ENCODE measurements at places on chromosomes 2 and 18. TPM values are rescaled to one million over a fixed set of nuclear protein-coding genes. Genes with fewer than 3 reads are reported as not detected.

The SERPINB12 gene
- total RNA-seq: not detected

The UGT1A10 gene
- not detected for total RNA-seq

The DNER gene
- not detected for total RNA-seq

The SERPINE2 gene
- total RNA-seq: 4.1 TPM

The UGT1A6 gene
- total RNA-seq: not detected

The VWC2L gene
- not detected for total RNA-seq

The STK11IP gene
- total RNA-seq: 51.2 TPM

The LOXL3 gene
- 0.47 TPM for total RNA-seq

The ANKRD44 gene
- 320 TPM for total RNA-seq

The SERPINB10 gene
- total RNA-seq: not detected

The TUBA4B gene
- not detected for total RNA-seq

The COQ10B gene
- total RNA-seq: 46.3 TPM

GRCh38 chr2:94993176-94994062 lies 32.1 kb upstream of the MAL start:
- H3K36me3 ChIP-seq: no peaks in the 10 kb centered on the region
- H3K27me3 ChIP-seq: no peaks in the 10 kb centered on the region
- no peak overlapping the region for H3K27ac ChIP-seq
- H3K4me3 ChIP-seq: no peak overlapping the region

- peaks cover 19% of the 10 kb centered on the region for H3K27me3 ChIP-seq
- no peak for DNase-seq
- no peaks in the 10 kb centered on the region for H3K36me3 ChIP-seq
- H3K27ac ChIP-seq: no peak overlapping the region
These were observed 123.7 kb downstream of the COL6A3 start for GRCh38 chr2:237290261-237290660.

DNA sequence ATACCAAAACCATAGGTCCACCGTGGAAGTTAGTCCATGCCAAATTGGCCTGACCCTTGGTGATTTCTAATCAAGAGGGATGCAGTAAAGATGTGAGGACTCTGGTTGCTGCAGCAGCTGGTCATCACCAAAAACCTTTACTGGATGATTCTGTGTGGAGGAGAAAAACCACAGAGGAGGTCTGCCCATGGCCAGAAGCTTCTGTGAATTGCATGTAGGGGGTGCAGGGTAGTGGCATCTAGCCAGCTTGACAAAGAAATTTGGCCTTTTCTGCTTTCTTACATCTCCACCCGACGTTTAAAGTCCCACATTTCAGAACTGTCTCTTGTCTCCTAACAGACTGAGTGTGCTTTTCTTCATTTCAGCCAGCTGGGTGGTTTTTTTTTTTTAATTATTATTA lies 180.0 kb downstream of the TPGS2 start:
- no peak for DNase-seq
- H3K4me3 ChIP-seq: no peak overlapping the region
- H3K27me3 ChIP-seq: peaks cover 6% of the 10 kb centered on the region
- H3K4me1 ChIP-seq: no peaks in the 10 kb centered on the region

GRCh38 chr18:46374850-46375249 lies 270.7 kb downstream of the HAUS1 start:
- H3K36me3 ChIP-seq: no peaks in the 10 kb centered on the region
- no peak overlapping the region for H3K4me3 ChIP-seq
- no peak for DNase-seq
- H3K27me3 ChIP-seq: no peaks in the 10 kb centered on the region
- H3K27ac ChIP-seq: no peak overlapping the region
- H3K4me1 ChIP-seq: no peaks in the 10 kb centered on the region

DNA sequence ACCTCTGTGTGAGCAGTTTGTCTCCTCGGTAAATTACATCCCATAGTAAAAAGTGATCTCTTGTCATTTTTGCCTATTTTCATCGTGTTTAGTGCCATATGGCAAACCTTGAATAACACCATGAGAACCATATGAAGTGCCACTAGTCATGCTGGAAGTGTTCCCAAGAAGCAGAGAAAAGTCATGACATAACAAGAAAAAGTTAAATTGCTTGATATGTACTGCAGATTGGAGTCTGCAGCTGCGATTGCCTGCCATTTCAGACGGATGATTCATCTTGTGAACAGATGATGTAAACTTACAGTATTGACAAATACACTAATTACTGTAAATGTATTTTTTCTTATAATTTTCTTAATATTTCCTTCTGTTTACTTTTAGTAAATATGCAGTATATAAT lies 846.7 kb downstream of the BCL11A start:
- H3K4me3 ChIP-seq: no peak overlapping the region
- no peaks in the 10 kb centered on the region for H3K27me3 ChIP-seq
- DNase-seq: no peak
- H3K36me3 ChIP-seq: no peaks in the 10 kb centered on the region

DNA sequence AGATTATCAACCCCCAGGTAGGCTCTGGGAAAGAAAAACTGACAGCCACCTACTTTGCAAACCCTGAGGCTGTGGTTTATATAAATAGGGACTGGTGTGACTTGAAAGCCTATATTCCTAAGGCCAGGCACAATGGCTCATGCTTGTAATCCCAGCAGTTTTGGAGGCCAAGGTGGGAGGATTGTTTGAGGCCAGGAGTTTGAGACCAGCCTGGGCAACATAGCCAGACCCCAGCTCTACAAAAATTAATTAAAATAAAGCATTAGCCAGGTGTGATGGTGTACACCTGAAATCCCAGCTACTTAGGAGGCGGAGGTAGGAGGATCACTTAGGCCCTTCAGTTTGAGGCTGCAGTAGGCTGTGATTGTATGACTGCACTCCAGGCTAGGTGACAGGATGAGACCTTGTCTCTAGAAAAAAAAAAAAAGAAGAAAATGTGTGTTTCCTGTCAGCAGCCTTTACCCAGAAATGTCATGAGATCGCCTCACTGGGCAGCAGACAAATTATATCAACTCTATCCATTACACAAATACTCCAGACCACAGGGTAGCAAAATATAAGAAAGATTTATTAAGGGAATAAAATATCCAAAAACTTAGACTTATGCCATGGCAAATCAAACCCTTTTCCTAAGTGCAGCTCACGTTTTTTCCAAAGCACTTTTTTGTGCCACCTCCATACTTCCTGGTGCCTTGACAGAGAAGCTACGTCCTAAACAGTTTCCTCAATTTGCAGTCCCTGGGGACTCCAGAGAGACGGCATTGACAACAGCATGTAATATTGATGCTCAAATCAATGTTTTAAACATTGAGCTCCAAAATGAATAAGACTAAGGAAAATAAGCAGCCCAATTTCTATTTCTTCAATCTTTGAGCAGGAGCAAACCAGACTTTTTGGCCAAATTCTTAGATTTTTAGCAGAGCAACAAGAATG lies 190.8 kb upstream of the NDUFV2 start:
- H3K27me3 ChIP-seq: no peaks in the 10 kb centered on the region
- H3K36me3 ChIP-seq: no peaks in the 10 kb centered on the region
- no peak overlapping the region for H3K4me3 ChIP-seq
- H3K27ac ChIP-seq: no peak overlapping the region

GRCh38 chr2:201924453-201924852 lies 109.2 kb upstream of the FZD7 start:
- no peaks in the 10 kb centered on the region for H3K36me3 ChIP-seq
- peaks cover 23% of the 10 kb centered on the region for H3K27me3 ChIP-seq
- no peak overlapping the region for H3K27ac ChIP-seq

DNA sequence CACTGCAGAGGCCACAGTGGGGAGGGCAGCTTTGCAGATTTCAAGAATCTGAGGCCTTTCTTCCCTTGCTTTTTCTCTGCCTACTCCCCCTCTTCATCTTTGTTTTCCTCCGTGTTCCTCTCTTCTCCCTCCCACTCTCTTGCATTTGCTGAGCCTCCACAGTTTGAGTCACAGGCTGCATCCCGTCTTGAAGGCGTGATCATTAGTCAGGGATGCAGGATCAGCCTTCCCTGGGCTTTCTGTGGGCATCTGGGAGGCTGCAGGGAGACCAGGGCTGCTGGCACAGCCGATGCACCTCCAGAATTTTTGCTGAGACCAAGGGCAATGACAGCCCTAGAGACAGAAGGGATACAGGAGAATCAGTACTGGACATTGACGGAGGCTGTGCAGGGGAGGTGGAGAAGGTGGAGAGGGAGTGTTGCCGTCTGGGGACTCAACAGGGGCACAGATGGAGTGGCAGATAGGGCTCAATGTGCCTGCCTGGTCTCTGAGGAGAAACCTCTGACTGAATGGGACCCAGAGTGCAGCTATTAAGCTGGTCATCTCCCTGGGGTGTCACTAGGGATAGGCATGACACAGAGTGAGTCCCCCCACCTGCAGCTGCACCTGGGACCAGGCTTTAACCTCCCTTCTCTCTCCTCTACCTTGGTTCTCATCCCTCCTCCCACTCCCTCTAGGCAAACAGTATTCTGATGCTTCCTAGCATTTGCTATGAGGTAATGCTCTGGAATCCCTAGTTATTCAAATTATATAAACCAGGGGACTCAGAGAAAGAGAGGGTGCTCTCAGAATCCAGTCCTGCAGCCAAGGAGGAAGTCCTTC lies 29.0 kb upstream of the DNAJC27 start:
- H3K27ac ChIP-seq: no peak overlapping the region
- H3K27me3 ChIP-seq: no peaks in the 10 kb centered on the region
- DNase-seq: no peak
- no peaks in the 10 kb centered on the region for H3K36me3 ChIP-seq
- no peaks in the 10 kb centered on the region for H3K4me1 ChIP-seq
- no peak overlapping the region for H3K4me3 ChIP-seq

- no peak for DNase-seq
- no peaks in the 10 kb centered on the region for H3K27me3 ChIP-seq
These were observed 370.3 kb downstream of the RIT2 start for GRCh38 chr18:42745171-42745570.

GRCh38 chr2:195148004-195148403 lies 509.0 kb upstream of the SLC39A10 start:
- H3K4me1 ChIP-seq: no peaks in the 10 kb centered on the region
- H3K27me3 ChIP-seq: no peaks in the 10 kb centered on the region

DNA sequence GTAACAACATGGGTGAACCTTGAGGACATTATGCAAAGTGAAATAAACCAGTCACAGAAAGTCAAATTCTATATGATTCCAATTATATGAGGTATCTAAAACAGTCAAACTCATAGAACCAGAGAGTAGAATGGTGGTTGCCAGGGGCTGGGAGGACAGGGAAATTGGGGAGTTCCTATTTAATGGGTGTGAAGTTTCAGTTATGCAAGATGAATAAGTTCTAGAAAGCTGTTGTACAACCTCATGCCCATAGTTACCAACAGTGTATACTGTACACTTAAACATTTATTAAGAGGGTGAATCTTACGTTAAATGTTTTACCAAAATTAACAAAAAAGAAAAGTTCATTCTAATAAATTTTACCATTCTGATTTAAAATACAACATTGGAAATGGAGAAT lies 92.7 kb upstream of the WDSUB1 start:
- H3K36me3 ChIP-seq: peaks cover 6% of the 10 kb centered on the region
- H3K4me1 ChIP-seq: no peaks in the 10 kb centered on the region
- DNase-seq: no peak
- H3K27me3 ChIP-seq: no peaks in the 10 kb centered on the region
- no peak overlapping the region for H3K27ac ChIP-seq

GRCh38 chr2:221779614-221780067 lies 207.5 kb upstream of the EPHA4 start:
- no peak for DNase-seq
- no peaks in the 10 kb centered on the region for H3K4me1 ChIP-seq
- no peak overlapping the region for H3K4me3 ChIP-seq
- H3K27ac ChIP-seq: no peak overlapping the region
- no peaks in the 10 kb centered on the region for H3K27me3 ChIP-seq

GRCh38 chr2:203344667-203345066 lies 16.5 kb downstream of the ABI2 start:
- H3K36me3 ChIP-seq: peaks cover 5% of the 10 kb centered on the region
- no peak overlapping the region for H3K4me3 ChIP-seq
- no peaks in the 10 kb centered on the region for H3K27me3 ChIP-seq
- no peak for DNase-seq
- no peak overlapping the region for H3K27ac ChIP-seq

DNA sequence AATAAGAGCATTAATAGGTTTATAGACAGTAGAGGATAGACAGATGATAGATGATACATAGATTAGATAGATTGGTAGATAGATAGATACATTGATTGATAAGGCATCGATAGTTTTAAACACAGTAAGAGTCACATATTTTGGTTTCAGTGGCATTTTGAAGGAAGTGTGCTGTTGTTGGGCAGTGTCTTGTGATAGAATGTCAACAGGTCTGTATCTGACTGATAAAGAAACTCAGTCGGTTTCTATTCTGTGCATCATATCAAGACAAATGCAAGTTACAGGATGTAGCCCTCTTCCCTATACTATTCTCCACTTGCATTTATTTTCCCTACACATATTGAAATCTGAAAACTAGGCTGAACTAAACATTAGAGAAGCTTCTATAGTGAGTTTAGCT lies 1229.0 kb upstream of the ZEB2 start:
- H3K27ac ChIP-seq: no peak overlapping the region
- no peak for DNase-seq
- H3K4me1 ChIP-seq: no peaks in the 10 kb centered on the region
- H3K4me3 ChIP-seq: no peak overlapping the region
- no peaks in the 10 kb centered on the region for H3K36me3 ChIP-seq
- H3K27me3 ChIP-seq: no peaks in the 10 kb centered on the region

- no peaks in the 10 kb centered on the region for H3K4me1 ChIP-seq
- no peaks in the 10 kb centered on the region for H3K27me3 ChIP-seq
- no peak overlapping the region for H3K4me3 ChIP-seq
- no peaks in the 10 kb centered on the region for H3K36me3 ChIP-seq
These were observed 580.9 kb upstream of the HNMT start for GRCh38 chr2:137383391-137383790.

DNA sequence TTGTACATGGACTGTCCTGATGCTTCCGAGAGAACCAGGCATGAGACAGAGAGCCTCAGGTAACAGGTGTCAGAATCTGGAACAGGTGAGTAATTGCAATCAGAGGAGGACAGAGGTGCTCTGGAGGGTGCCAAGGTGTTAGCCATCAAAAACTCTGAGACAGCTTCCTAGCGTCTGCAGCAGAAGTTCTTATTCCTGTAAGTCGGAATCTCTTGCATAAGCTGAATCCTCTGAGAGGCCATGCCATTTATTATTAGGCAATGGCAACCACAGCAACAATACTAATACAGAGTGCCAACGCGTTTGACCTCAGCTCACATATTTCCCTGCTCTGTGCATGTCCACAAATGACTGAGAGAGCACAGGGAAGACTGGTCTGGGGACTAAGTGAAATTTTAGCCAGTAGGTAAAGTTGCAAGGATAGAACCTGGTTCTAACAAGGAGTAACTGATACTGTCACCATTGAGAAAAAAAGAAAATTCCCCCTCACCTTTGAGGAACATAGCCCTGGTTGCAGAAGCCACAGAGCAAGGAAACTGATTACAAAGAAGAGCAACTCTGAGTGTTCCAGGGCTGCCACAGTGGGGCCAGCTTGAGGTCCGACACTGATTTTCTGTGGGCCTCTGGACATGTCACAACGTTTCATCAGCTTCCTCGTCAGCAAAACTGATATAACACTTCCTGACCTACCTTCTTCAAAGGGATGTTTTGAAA lies 55.1 kb upstream of the ACSL3 start:
- no peak overlapping the region for H3K4me3 ChIP-seq
- no peak overlapping the region for H3K27ac ChIP-seq
- H3K4me1 ChIP-seq: no peaks in the 10 kb centered on the region
- no peak for DNase-seq

GRCh38 chr2:168181825-168182224 lies 65.6 kb downstream of the STK39 start:
- no peak overlapping the region for H3K4me3 ChIP-seq
- no peaks in the 10 kb centered on the region for H3K27me3 ChIP-seq
- no peak for DNase-seq

GRCh38 chr2:193476171-193476800 lies 1281.6 kb upstream of the TMEFF2 start:
- no peak overlapping the region for H3K27ac ChIP-seq
- no peaks in the 10 kb centered on the region for H3K36me3 ChIP-seq
- no peak for DNase-seq
- no peaks in the 10 kb centered on the region for H3K27me3 ChIP-seq
- no peaks in the 10 kb centered on the region for H3K4me1 ChIP-seq
- no peak overlapping the region for H3K4me3 ChIP-seq

Data from T-cell (primary cell).